ENCODE measurements at places on chromosomes 13 and 19.

DNA sequence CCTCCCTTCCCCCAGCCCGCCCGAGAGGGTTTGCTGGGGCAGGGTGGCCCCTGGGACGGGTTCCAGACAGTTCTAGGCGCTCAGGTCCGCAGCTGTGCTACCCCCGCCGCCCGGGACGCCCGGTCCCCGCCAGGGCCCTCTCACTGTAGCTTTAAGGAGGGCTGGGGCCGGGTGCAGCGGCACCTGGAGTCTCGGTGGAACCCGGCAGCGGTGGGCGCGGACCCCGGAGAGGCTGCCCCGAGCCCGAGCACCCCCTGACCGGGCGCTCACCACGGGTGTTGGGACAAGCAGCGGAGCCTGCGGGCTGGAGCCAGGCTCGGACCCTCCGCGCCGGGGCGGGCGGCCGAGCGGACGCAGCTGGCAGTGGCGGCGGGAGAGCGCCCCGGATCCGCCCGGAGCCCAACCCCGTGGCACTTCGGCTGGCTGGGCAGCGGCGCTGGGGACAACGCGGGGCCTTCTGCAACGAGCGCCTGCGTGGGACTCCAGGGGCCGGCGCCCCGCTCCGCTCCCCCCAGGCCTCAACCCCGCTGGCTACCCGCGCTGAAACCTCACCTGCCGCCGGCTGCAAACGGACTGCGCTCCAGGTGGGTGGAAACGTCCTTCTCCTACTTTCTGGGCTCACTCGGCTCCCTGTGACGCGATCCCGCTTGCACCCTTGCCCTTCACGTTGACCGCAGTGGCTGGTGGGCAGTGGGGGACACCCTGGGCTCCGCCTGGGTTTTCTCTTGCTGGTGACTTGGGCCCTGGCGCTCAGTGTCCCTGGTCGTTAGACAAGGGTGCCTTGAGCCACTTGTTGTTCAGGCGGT, 81.1 kb downstream of the ZNF429 start:
- DNase-seq = no peak

DNA sequence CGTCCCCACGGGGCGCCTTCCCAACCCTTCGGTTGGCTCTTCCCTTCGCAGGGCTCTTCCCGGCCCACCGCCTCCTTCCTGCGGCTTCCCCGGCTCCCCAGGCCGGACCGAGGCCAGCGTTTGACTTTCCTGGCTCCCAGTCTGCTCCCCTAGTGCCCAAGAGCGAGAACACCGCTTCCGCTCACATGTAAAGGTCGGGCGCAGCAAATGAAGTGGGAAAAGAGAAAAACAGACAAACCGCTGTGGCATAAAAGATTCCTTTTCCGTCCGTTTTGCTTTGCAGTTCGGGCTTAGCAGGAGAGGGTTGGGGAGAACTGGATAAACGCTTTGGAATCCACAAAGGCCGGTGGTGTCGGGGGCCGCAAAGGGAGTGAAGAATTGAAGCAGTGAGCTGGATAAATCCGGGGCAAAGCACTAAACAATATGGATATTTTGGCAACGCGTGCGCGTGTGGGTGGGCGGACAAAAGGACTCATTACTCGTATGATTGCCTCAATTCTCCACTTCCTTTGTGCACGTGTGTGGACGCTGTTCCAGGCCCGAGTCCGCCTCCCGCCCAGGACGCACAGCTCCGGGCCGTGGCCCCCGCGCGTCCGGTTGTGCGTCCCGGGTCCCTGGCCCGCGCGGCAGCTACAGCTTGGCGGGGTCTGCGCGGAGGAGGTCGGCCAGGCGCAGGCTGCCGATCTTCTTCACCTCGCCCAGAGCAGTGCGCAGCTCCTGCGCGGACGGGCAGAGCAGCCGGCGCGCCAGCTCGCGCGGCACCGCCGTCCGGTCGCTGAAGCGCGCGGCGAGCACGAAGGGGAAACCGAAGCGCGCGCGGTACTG, 8.6 kb upstream of the CDX2 start:
- DNase-seq = no peak

DNA sequence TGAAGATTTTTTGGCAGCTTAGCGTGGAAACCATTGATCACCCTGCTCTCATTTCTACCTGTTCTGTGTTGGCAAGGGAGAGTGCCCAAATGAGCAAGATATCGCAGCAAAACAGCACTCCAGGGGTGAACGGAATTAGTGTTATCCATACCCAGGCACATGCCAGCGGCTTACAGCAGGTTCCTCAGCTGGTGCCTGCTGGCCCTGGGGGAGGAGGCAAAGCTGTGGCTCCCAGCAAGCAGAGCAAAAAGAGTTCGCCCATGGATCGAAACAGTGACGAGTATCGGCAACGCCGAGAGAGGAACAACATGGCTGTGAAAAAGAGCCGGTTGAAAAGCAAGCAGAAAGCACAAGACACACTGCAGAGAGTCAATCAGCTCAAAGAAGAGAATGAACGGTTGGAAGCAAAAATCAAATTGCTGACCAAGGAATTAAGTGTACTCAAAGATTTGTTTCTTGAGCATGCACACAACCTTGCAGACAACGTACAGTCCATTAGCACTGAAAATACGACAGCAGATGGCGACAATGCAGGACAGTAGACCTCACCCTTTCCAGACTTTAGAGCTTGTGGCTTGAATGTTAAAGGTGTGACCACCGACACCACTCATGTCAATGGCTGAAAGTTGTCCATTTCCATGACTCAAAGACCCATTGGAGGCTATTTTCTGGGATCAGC, 5.8 kb downstream of the CEBPG start:
- no peak for DNase-seq

DNA sequence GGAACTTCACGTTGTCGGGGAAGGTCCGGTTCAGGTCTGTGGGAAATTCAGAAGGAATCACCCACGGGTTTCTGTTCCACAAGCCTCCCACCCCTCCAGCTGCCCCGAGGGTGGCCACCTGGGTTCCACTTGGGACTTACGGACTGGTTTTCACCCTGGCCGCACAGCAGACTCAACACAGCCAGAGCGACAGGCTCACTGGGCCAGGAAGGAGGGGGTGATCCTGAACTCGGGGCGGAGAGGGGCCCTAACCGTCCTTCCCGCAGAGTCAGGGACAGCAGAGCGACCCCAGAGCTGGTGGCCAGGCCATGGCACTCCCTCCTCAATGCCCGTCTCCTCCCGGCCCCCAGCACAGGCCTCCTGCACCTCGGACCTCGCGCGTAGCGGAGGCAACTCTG, 13.0 kb downstream of the GRTP1 start:
- no peak for DNase-seq

- DNase-seq = no peak
These were observed 26.3 kb downstream of the ERCC5 start for GRCh38 chr13:102872131-102872530.

GRCh38 chr19:36169084-36169760, 17.0 kb upstream of the COX7A1 start:
- DNase-seq = no peak

- DNase-seq = peak; percentile 48
These were observed 1.2 kb downstream of the C2CD4C start for GRCh38 chr19:407511-408440.

DNA sequence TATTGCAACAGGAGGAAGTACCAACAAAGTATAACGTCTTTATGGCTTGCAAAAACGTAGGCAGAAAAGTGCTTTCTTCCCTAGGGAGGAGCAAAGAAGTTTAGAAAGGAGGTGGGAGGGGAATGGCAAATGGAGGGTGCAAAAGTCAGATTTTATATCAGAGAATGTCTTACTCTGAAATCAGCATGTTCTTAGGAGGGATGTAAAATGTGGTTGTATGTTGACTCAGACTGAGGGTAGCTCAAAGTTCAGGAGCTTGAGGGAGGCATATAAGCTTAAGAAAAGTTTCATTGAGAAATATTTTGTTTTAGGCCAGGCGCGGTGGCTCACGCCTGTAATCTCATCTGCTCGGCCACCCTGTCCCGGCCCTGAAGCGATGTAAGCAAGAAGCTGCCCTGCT, 1.7 kb downstream of the ZNF90 start:
- DNase-seq = no peak

GRCh38 chr19:10712045-10712444, 5.8 kb upstream of the DNM2 start:
- DNase-seq = no peak

DNA sequence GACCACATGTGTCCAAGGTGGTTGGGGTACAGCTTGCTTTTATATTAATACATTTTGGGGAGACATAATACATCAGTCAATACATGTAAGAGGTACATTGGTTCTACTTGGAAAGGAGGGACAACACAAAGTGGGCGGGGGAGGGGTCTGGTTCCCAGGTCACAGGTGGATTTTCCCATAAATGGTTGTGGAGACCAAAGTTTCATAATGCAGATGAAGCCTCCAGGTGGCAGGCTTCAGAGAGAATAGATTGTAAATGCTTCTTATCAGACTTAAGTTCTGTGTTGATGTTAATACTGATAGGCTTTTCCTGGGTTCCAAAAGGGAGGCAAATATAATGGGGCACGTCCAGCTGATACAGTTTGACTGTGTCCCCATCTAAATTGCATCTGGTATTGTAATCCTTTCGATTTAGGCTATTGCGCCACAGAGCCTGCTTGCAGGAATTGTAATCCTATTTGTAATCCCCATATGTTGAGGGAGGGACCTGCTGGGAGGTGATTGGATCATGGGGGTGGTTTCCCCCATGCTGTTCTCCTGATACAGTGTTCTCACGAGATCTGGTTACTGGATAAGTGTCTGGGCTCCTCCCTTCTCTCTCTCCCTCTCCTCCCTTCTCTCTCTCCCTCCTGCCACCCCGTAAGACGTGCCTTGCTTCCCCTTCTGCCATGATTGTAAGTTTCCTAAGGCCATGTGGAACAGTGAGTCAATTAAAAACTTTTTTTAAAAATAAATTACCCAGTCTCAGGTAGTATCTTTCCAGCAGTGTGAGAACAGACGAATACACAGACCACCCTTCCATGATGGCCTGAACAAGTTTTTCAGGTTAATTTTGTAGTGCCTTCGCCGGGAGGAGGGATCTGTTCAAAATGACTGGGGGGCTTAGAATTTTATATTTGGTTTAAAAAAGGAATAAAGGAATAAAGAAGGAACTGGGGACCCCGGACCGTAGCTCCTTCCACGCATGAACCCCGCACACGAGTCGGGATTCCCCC, 44.9 kb downstream of the ZNF823 start:
- no peak for DNase-seq

GRCh38 chr19:35225951-35226350, 2.6 kb downstream of the FAM187B start:
- DNase-seq = no peak

- no peak for DNase-seq
These were observed 33.9 kb upstream of the FLT1 start for GRCh38 chr13:28528848-28529247.

DNA sequence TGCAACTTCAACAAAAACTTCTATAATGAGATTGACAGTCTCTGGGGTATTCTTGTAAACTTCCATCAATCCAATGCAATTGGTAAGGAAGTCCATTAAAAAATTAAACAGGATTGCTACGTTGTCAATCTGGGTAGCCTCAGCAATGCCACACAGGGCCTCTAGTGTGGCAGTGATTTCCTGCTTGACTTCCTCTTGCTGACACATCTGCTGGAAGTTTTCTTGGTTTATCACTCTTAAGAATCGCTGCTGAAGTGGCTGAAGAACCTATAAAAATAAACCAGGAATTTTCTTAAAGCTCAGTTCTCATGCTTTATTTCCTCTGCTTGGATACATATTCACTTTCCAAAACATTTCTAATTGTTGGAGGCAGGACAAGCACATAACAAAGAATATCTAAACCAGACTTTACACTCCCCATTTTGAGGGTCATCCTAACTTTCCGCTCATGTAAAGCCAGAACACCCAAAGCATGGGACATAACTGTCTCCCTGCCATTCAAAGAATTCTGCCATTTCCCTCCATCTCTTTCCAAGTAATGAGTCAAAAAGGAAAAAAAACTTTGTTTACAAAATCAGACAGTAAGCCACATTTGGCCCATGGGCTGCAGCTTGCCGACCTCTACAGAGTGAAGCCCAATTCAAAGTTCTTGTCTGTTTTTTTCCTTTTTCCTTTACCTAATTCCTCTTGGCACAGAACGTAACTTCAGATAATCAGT, 23.2 kb upstream of the EEF1AKMT1 start:
- no peak for DNase-seq

- no peak for DNase-seq
These were observed 44.1 kb upstream of the ZNF780A start for GRCh38 chr19:40134866-40135265.

DNA sequence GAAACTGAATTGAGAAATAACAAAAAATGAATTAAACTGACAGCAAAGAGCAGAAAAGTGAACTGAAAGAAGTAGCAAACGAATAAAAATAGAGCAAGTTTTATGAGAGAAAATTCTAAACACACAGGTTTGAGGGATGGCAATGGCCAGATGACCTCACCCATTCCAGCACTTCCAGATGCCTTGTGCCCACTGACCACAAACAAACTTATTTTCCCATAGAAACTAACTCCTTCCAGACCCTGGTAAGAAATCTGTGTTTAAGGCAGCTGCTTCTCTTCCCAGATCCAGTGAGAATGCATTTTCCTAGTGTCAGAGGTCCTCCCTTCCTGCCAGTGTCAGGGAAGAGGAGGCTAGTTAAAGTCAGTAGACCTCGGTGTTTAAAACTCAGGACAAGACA, 51.7 kb downstream of the RXFP2 start:
- no peak for DNase-seq

- DNase-seq = no peak
These were observed 764.4 kb downstream of the LIG4 start for GRCh38 chr13:107450931-107451330.

Measured in breast epithelium (tissue), 4 donors.